ENCODE measurements at places on chromosomes 12 and 14.

- DNase-seq, result no peak
These were observed 8.9 kb upstream of the IRF2BPL start for GRCh38 chr14:77037215-77037937.

GRCh38 chr12:20011200-20011599 is 357.1 kb upstream of the PDE3A start:
- no peak for DNase-seq

- DNase-seq, result no peak
These were observed 5.9 kb upstream of the EID3 start for GRCh38 chr12:104297477-104298113.

DNA sequence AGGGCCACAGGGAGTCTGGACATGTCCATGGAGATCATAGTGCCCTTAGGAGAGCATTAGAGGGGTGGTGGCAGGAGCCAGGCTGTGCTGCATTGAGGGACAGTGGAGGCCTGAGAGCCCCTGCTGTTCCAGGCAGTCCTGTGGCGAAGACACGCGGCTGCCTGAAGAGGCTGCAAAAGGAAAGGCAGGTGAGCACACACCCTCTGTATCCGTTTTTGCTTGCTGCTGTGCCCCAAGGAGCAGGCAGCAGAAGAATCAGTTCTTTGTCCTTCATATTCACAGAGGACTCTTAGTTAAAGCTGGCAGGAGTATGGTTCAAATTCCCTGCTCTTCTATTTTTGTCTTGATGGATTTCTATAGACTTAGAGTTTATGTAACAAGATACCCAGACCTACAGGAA is 4.5 kb downstream of the SLC35E3 start:
- DNase-seq, result no peak

DNA sequence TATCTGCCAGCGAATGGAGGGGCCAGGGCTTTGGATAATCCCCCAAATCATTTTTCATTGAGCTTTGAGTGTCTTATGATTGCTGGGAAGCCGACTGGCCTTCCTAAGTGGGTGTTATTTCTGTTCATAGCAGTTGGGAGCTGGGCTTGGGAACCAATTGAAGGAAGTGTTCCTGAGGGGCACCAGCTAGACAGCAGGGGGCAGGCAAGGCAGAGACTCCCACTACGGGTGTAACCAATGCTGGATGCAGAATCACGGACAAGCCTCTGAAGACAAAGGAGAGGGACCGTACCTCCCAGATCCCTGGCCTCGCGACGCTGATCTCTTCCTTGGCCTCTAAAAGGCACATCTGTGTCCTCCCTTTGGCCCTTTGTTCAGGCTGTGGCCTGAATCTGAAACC is 149.0 kb upstream of the PRMT8 start:
- no peak for DNase-seq

DNA sequence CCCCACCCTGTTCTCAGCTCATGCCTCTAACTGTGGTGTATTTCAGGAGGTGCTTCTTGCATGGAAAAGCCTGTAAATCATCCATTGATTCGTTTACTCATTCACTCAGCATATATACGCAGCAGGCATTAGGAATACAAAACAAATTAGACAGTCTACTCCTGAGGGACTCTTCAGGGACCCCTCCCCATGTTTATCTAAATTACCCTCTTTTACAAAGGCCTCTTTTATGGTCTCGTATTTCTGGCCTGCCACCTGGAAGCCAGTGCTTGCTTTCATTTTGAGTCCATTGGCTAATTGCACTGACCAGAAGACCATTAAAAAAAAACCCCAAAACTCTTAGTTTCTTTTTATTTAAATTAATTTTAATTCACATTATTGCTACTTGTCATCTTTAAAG is 134.4 kb downstream of the DACT1 start:
- no peak for DNase-seq

GRCh38 chr14:54664961-54665360 is 98.0 kb downstream of the SAMD4A start:
- no peak for DNase-seq

DNA sequence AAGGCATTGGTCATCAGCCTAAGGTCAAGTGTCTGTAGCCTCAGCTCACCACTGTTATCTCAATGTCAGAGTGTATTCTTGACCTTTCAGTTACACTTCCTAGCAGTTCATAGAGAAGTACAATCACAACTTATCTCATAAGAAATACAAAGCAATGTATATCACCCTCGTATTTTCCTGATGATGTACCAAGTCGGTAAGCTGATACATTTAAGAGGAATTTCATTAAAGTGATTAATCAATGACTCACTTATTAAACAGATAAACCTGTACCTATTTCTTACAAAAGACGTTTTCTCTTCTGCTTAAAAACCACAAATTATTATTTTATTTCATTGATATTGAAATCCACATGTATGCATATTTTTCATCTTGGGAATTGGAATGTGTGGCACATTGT is 3.9 kb upstream of the PRB3 start:
- no peak for DNase-seq

DNA sequence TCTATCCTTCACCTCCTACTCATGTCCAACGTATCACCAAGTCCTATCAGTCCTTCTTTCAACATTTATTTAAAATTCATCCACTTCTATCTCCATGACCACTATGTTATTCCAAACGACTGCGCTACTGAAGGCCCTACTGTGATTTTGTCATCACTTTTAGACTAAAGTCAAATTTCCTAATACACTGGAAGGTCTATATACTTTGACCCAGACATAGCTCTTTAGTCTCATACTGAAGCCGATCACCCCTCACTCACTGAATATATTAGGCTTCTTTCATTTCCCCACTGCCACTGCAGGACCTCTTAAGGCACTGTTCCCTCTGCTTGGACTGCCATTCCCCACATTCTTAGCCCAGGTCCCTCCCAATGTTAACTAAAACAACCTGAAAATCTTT is 25.6 kb downstream of the SLC38A4 start:
- DNase-seq, result no peak

DNA sequence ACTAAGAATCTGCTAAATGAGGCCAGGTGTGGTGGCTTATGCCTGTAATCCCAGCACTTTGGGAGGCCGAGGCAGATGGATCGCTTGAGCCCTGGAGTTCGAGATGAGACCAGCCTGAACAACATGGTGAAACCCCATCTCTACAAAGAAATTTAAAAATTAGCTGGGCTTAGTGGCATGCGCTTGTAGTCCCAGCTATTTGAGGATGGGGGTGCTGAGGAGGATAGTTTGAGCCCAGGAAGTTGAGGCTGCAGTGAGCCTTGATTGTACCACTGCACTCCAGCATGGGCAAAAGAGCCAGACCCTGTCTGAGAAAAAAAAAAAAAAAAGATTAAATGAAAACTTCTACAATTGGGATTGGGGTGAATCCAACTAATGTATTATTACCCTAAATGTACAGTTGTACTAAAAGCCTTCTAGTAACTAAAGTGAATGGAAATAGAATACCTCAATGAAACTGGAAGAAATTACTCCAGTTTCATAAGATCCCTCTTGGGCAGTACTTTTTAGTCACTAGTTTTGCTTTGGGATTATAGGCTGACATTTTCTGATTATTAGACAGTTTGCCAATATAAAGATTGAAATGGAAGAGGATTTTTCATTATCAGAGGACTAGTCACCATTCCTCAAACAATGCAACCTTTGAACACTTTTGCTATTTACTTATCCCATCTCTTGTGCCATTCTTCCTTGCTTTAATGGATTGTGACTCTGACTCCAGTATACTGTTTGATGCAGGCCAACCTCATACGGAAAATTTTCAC is 14.3 kb downstream of the COCH start:
- no peak for DNase-seq

- no peak for DNase-seq
These were observed 78.0 kb downstream of the B4GALNT3 start for GRCh38 chr12:537772-538171.

- DNase-seq, result peak; percentile 6
These were observed 428.1 kb downstream of the NRXN3 start for GRCh38 chr14:78598046-78598920.

- no peak for DNase-seq
These were observed 634.1 kb downstream of the FSCB start for GRCh38 chr14:43872752-43873655.

Measured in stimulated activated CD4-positive, alpha-beta T cell treated with anti-CD3 and anti-CD28 coated beads, TNF-alpha, amount 100 ng/mL, for 24 hours (primary cell).